ENCODE measurements at places on chromosomes 11 and 22. TPM values are rescaled to one million over a fixed set of nuclear protein-coding genes. Genes with fewer than 3 reads are reported as not detected.

DDI1 gene
- 0.08 TPM for polyA plus RNA-seq

OR52H1 gene
- not detected for polyA plus RNA-seq

OR5AN1 gene
- not detected for polyA plus RNA-seq

GUCY1A2 gene
- 2.6 TPM for polyA plus RNA-seq

MPEG1 gene
- polyA plus RNA-seq: 6.9 TPM

SLC43A1 gene
- polyA plus RNA-seq: 14.8 TPM

NFAM1 gene
- 3.1 TPM for polyA plus RNA-seq

GAB4 gene
- not detected for polyA plus RNA-seq

ANO5 gene
- 2.4 TPM for polyA plus RNA-seq

ASRGL1 gene
- polyA plus RNA-seq: 6.8 TPM

LGR4 gene
- polyA plus RNA-seq: 9.9 TPM

SLC22A25 gene
- not detected for polyA plus RNA-seq

APOA5 gene
- not detected for polyA plus RNA-seq

SCUBE1 gene
- polyA plus RNA-seq: 2.7 TPM

COX8A gene
- polyA plus RNA-seq: 279 TPM

CHRNA10 gene
- 0.13 TPM for polyA plus RNA-seq

SLC6A5 gene
- 0.40 TPM for polyA plus RNA-seq

NLRP14 gene
- not detected for polyA plus RNA-seq
